ENCODE measurements at places on chromosomes 7 and 10.

DNA sequence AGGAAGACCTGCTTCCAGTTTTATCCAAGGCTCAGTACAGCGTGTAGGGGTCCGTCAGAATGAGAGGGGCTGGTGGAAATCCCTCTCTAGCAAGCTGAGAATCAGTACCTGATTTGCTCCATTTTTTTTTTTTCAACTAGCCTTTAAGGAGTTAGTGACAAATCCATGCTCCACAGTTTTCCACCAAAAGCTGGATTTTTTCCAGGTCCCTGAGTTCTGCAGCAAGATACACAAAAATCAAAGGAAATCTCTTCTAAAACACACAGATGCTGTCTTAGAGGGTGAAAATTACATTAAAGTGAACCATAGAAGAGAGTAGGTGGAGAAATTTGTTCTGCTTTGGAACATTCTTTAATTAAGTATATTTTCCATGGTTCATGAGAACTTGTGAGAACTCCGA, 30.4 kb downstream of the MDFIC start:
- DNase-seq, result no peak

GRCh38 chr10:121998462-121998861, 9.5 kb downstream of the TACC2 start:
- no peak for DNase-seq

GRCh38 chr7:103651593-103652377, 205.8 kb upstream of the SLC26A5 start:
- DNase-seq, result no peak

DNA sequence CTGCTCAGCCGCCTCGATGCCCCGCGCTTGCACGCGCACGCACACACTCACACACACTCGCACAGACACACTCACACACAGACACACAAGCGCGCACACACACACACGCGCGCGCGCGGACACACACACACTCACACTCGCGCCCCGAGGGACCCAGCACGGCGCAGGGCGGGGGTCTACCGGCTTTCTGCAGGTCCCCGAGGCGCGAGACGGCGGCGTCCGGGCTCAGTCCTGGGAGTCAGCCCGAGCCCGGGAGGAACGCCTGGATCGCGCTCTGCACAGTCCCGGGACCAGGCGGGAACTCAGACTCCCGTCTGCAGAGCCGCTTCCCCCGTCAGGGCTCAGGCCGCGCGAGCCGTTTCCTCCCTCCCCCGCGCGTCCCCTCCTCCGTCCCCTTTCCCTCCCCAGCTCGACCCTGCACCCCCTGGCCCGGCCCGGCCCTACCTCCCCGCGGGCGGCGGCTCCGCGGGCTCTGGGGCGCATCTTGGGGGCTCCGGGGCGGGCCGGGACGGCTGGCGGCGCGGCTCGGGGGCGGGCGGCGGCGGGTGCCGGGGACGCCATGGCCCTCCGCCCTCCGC, 464 bp downstream of the DENND2A start:
- no peak for DNase-seq

DNA sequence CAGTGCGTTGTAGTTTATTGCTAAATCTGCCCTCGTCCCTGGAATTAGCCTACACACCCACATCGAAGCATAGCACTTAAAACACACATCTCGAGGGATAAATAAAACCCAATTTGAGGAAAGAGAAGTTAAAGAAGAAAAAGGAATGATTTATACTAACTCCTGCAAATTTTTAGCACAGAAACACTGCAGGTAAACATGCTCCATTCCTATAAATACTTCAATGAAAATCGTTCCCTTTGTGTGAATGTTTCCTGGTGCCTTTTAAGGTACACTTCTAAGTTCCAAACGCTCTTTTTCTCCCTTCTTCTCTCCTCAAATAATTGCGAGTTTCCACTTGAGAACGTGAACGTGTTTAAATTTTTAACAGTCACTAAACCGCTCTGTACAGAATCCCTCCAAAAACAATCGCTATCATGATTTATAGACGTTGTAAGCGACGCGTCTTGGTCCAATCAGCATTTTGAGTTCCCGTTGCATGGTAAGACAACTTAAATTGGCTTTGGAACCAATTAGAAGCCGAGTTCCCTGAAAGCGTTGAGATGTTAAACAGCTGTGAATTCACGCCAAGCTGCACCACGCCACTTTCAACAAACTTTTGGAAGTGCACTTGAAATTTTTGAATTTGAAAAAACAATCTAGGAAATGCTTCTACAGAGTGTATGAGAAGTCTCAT, 12.5 kb upstream of the EBLN1 start:
- no peak for DNase-seq

- no peak for DNase-seq
Observed at GRCh38 chr10:106136175-106136574, 1028.3 kb downstream of the SORCS1 start.

DNA sequence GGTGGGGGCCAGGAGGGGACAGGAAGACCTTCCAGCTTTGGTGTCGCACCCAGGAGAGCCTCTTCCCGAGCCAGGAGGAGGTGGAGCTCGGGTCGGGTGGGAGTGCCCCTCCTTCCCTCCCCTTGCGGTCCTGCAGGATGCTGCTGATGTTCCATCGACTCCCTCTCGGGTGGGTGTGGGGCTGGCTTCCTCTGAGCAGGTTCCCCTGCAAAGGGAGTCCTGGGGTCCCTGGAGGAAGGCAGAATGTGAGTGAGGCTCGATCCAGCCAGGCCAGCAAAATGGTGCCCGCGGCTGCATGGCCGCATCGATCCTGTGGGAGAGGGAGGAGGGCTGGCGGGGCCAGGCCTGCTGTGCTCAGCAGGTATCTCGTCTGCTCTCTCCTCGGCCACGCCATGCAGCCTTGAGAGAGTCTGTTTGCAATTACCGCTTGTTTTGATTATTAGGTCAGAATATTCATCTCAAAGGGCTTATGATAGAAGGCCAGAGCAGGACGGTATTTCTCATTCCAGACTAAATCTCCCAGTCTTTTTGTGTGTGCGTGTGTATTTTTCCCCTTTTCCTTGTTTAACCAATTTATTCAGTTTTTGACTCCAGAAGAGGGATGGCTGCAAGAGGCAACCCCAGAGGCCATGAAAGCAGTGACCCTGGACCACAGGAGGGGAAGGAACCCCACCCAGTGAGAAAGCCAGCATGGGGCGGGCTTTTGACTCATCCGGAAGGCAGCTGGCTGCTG, 137.3 kb upstream of the ZMIZ1 start:
- DNase-seq, result no peak

GRCh38 chr10:110355141-110355831, 50.6 kb upstream of the SMNDC1 start:
- DNase-seq, result no peak

DNA sequence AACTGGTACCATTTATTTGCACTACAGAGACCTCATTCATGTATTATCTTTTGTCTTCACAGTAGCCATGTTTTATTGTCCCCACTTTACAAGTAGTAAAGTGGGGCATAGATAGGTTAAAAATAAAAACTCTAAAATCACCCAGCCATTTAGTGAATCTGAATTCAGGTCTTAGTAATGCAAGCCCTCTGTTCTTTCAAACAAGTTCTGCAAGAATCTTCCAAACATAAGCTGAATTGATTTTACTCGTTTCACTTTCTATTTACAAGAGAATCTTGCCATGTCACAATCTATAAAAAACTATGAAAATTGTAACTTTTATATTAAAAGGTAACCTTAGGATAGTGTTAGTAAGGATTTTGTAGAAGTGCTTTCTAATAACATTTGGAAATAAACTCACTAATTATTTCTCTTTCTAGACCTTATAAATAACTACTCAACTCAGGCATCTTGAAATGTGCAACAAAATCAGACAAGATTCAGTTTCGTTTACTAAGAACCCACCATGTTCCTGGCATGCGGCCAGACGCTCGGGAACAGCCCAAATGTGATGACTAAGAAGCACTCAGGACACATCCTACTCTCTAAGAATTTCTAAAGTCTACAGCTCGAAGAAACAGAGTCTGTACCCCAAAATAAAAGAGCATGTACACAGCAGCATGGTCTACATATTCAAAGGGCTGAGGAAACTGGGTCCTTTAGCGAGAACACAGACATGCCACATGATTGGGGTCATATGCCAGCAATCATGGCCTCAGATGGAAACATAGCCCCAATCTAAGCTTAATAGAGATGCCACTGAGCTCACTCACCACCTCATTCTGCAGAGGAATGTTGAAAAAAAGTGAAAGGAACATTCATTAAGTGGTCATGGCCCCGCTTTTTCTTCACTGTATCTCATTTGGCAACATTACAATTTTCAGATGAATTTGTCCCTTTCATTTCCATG, 167.6 kb downstream of the AMPH start:
- DNase-seq, result no peak

DNA sequence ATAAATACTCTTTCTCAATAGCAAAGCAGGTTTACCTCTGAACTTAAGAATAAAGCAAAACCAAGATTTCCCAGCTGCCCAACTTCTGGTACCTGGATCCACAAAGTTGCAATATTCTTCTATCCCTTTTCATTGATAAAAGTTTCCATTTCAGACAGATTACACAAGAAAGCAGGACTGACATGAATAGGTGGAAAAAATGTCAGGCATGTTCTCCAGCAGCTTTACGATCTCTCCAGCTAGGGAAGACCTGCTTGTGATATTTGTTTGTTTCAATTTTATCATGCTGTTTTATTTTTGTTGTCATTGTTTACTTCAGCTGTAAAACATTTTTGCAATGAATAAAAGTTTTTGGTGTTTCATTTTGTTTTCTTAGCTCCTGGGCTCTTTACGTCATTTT, 9.0 kb downstream of the RGS10 start:
- no peak for DNase-seq

GRCh38 chr7:73446682-73447081, 13.1 kb downstream of the FZD9 start:
- DNase-seq, result no peak

- DNase-seq, result no peak
Observed at GRCh38 chr7:137454767-137455166, 111.2 kb upstream of the PTN start.

- DNase-seq, result no peak
Observed at GRCh38 chr10:77240041-77240652, 397.5 kb downstream of the KCNMA1 start.

DNA sequence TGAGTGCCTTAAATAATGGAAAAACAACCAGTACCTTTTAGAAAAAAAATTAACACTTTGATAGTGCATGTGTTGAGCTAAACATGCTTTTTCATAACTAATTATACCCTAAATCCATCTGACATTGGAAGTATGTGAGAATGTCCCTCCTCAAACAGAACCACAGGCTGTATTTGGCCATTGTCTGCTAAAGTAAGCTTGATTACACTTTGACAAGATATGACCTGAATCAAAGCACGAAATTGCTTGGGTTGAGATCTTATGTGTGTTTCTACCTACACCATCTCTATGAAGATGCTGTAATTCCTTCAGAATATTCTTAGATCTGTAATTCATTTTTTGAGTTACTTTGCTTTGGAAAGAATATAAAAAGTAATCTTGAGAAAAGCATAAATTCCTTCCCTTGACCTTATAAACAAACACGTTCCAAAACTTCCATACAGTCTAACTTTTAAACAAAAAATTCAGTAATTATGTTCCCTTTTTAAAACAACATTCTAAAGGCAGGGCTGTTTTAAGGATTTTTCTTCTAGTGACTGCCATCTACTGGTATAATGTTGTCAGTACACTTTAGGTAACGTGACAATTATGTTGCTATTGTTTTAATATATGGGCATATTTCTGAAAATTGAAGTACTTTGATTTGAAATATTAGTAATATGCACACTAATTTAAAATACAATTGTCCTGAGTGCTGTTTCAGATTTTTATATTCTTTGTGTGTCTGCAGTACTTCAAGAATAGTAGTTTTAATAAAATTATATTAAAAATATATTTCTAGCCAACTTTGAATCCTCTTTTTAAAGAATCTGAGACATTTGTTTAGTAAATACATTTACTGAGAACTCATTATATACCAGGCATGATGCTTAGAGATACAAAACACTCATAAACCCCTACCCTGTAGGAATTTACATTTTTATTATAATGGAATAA, 20.9 kb downstream of the CD36 start:
- DNase-seq, result no peak

DNA sequence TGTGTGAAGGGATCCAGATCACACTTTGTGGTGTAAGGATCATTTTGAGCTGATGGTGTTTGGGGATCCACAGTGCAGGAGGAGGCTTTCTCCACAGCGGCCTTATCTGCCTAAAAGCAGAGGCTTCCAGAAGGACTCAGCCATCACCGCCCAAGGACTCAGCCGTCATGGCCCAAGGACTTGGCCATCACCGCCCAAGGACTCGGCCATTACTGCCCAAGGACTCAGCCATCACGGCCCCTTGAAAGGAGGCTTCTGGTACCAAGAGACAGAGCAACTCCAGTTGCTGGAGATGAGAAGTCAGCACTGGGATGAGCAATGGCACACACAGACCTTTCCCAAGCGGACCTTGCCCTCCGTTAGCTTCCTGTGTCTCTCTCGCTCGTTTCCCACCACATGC, 6.0 kb upstream of the CFAP46 start:
- no peak for DNase-seq
